ENCODE measurements at places on chromosomes 3 and 15.

- no peak for DNase-seq
Measured at GRCh38 chr3:30933478-30934207, 39.2 kb upstream of the GADL1 start.

- DNase-seq: no peak
Measured at GRCh38 chr3:23199649-23200048, 3.5 kb upstream of the UBE2E2 start.

DNA sequence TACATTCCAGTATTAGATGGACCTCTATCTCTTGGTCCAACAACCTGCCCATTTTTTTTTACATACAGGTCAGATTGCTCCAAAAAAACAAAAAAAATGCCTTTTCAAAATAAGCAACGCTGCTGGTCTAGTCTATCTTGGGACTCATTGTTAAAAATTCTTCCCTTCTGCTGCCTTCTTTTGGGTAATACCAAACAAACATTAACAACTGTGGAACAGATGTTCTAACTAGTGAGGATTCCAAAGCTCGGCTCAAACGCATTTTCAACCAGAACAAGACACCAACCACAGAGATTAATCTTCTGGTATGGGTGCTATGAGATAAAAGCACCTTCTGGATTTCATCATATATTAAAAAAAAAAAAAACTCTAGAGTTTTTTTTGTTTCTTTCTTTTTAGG lies 24.7 kb downstream of the ARHGAP31 start:
- no peak for DNase-seq

- DNase-seq: no peak
Measured at GRCh38 chr3:153209596-153209995, 47.6 kb downstream of the RAP2B start.

DNA sequence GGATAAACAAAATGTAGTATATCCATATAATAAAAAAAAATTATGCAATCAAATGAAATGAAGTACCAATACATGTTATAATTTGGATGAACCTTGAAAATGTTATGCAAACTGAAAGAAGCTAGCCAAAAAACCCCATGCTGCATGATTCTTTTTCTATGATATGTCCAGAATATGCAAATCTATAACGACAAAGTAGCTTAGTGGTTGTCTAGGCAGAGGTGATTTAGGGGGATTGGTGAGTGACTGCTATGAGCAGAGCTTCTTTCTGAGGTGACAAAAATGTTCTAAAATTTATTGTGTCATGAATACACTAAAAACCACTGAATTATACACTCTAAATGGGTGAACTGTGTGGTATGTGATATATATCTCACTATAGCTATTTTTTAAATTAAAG lies 324.6 kb downstream of the CTNNB1 start:
- no peak for DNase-seq

DNA sequence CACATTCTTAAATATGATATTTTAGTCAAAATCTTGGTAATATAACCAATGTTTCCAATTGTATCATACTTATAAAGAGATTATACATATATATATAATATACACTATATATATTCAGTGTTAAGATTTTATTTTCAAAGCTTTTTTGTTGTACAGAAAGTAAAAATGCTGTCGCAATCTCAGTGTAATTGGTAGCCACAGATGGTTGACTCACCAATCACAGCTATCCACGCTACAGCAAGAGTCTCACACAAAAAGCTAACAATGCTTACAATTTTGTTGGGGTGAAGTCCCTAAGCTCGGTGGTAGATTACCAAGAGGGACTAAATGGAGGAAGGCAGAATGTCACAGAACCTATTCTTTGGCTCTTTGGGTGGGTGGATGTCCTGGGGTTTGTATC lies 16.9 kb upstream of the CFAP161 start:
- no peak for DNase-seq

- no peak for DNase-seq
Measured at GRCh38 chr15:86616771-86617170, 537.1 kb downstream of the AGBL1 start.

- DNase-seq: peak; percentile 21
Measured at GRCh38 chr3:131794766-131795388, 239.9 kb downstream of the CPNE4 start.
